ENCODE measurements at places on chromosomes 6 and 20.
A peak's percentile ranks its signal among the peaks of the same experiment; 100 is the strongest.

DNA sequence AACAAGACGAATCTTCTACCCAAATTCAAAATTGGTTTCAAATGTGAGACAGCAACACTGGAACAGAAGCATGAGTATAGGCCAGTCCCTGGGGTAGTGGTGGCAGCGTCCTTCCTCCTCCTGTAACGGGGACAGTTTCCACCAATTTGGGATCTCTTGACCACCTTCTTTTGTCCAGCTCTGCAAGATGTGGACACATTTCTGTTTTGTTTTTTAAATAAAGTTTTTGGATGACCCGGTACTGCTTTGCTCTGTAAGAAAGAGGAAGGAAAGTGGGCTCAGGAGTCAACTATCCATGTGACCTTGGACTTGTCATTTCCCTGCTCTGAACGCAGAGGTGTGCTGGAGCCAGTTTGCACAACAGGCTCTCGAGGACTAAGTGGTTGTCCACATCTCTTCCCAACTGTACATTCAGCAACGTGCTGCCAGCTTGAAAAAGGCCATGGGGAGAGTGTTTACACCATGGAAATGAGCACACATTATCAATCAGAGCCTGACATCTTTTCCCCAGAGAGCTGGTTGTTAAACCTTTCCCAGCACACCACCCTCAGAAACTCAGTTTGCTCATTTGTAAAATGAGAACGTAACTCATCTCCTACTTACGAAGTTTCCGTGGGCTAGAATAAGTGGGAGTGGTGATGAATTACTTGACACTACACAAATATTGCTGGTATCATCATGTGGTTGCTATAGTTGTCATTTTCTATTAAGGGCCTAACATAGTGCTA is 66.5 kb downstream of the ADTRP start:
- DNase-seq: no peak

DNA sequence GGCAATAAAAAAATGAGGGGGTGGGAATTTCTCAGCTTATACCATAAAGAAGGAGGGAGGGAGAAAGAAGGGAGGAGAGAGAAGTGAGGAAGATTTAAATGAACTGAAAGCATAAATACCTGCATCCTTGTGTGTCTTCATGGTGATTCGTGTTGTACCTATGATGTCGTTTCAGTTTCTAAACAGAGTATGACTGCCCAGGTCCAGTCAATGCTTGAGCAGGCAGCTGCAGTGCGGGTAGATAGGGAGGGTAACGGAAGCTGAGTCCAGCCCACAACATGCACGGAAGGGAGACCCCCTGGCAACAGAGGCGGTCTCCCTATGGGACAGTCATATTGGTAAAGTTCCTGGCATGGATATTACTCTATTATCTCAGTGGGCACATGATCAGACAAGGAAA is 184.5 kb downstream of the KIF16B start:
- DNase-seq: no peak

DNA sequence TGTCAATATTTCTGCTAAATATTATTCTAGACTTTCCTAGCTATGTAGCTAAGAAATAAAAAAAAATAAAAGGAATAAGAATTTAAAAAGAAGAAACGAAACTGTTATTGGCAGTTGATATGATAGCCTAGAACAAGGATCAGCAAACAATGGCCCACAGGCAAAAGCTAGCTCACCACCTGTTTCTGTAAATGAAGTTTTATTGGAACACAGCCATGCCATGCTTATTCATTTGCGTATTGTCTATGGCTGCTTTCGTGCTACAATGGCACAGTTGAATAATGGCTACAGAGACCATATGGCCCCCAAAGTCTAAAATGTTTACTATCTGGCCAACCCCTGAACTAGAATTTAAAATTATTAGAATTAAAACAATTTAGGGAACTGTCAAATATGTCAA is 952.6 kb upstream of the MAP3K7 start:
- DNase-seq: no peak

- DNase-seq: peak; percentile 66
Observed at GRCh38 chr6:431986-432385, 40.4 kb downstream of the IRF4 start.

DNA sequence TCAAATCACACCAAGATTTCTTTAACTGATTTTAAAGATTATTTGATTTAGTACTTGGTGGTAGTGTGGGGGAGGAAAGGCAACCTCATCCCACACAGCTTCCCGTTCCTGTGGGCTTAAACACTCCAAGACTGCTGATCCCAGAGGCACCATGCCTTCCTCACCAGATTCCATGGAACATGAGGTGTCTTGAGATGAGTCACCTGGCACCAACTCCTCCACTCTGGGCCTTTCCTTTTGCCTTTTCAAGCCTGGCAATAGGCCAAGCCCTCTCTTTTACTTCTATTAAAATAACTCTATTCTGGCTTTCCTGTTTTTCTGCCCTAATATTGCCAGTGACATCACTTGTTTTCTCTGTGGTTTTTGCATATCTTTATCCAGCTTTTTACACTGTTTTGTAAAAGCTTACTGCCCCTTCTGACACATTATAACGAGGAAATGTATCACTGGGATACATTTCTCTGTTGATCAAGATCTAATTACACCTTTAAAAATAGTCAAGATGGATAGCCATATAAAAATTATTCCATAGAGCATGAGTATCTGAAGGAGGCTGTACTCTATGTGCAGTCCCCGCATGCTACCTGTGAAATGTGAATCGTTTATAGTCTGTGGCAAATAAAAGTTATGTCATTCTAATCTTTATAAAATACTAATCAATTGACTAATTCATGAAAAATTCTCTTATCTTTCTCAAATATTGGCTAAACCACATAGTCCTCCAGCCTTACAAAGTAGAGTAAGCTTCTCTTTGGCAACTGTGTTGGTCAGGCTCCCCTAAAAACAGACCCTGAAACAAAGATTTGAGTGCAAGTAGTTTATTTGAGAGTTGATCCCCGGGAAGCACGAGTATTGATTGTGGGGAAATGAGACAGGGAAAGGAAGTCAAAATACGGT is 257.8 kb upstream of the KCNQ5 start:
- no peak for DNase-seq

DNA sequence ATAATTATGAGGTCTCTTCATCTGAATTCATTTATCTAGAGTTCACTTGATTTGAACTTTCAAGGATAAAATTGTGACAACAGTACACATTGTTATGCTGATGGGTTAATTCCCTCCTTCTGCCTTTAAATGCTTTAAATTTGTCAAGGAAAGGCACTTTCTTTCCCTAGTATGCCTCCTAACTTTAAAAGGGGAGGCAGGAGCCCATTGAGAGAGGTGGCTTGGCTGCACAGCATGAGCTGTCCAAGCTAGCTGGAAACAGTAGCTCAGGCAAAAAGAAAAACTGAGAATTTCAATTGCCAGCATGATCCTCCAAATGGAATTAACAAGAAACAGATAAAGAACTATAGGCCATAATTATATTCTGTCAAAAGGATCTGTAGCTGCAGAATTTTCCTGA is 243.3 kb upstream of the GRIK2 start:
- DNase-seq: no peak

- no peak for DNase-seq
Observed at GRCh38 chr6:134477991-134478635, 160.2 kb upstream of the SGK1 start.

DNA sequence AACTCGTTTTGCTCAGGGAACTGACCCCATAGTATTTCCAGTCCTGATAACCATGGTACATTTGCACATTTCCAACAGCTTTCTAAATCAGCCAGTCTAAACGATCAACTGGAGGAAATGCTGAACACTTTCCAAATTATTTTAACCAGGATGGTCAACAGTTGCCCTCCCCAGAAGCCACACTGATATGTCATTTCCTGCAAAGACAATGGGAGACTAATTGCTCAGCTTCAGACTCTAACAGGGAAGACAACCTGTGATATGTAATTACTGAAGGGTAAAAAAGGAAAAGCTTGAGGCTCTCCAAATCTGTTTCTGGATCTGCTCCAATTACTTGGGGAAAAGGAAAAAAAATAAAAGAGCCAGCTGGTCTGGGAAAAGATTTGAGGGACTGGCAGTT is 88.8 kb downstream of the FYN start:
- no peak for DNase-seq

DNA sequence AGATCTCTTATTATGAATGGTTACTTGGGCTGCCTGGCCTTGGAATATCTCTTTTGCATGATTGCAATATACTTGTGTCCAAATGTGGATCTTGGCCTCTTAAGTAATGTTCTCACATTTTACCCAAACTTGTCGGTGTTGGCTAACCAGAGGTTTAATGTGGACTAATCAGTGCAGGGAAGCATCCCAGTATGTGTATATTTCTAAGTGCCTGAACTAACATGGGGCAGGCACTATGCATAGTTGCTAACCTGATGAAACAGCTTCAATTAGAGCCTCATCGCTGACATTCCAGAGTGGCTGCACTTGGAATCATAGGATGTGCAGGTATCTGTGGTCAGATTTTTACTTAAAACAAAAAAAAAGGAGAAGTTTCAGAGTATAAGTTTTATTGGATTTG is 160.0 kb downstream of the PDE7B start:
- DNase-seq: no peak

DNA sequence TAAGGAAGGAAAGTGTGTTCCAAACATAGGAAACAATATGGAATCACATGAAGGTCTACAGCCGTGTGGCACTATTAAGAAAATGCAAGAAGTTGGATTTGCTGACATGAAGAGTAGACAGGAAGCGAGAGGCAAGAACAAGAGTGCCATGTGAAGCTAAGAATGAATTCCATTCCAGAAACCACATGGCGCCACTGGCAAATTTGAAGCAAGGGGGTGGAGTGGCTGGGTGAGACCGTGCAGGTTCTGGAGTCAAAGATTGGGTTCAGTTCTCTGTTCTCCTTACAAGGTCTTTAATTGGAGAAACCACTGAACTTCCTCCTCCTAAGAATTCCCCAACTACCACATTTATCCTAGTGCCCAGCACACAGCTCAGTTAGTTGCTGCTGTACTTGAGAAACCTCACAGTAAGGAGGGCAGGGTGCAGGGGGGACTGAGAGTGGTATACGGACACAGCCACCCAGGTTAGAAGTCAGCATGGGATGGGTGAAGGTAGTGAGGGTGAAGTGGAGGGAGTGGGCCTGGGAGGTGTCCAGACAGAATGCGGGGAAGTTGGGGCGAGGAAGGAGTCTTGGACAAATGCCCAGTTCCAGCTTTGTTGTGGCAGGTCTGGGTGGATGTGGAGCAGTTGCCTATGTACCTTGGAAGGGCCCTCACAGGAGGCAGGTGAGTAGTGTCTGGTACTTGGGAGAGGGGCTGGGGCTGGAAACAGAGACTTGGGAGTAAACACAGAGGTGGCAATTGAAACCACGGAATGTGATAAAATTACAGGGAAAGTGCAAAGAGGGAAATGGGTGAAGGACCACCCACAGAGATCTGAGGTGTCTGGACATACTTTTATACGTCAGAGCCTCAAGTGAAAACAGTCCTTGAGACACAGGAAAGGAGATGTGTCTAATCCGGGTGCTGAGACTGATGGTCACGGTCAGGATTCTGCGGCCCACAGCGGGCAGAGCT is 14.3 kb downstream of the LYRM4 start:
- no peak for DNase-seq

- no peak for DNase-seq
Observed at GRCh38 chr6:110214338-110214737, 34.1 kb downstream of the CDC40 start.

- DNase-seq: no peak
Observed at GRCh38 chr6:168099201-168100010, 20.4 kb upstream of the FRMD1 start.

DNA sequence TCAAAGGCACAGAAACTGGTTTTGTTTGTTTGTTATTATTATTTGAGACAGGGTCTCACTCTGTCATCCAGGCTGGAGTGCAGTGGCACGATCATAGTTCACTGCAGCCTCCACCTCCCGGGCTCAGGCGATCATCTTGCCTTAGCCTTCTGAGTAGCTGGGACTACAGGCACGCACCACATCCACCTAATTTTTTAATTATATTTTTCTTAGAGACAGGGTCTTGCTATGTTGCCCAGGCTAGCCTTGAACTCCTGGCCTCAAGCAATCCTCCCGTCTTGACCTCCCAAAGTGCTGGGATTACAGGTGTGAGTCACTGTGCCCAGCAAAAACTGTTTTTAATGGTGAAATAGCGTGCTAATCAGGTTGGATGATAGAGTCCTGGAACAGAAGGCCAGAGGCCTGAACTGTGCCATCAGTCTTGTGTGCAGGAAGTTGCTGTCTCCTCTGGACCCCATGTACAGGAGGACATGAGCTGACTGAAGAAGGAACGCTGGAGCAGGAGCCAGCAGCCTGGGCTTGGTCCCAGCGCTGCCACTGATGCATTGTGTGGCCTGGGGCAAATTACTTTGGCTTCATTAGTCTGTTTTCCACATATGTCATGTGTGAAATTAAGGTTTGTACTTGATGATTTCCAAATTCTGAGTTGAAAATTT is 4.9 kb downstream of the TM9SF4 start:
- no peak for DNase-seq

DNA sequence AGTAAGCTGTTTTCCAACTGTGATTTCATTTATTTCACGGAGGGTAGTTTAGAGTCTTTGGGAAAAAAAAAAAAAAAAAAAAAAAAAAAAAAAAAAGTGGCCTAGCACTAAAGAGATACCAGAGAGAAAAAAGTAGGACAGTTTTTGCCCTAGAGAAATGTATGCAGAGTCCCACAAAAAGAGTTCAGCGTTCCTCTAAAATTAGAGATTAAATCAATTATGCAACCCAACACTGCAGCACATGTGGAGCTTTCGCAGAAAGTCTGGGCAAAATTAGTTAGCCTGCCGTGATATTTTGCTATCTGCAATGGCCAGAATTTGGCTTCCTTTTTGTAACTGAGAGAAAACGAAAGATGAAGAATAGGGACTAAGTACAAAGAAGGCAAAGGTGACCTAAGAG is 309.8 kb downstream of the PKHD1 start:
- DNase-seq: no peak

DNA sequence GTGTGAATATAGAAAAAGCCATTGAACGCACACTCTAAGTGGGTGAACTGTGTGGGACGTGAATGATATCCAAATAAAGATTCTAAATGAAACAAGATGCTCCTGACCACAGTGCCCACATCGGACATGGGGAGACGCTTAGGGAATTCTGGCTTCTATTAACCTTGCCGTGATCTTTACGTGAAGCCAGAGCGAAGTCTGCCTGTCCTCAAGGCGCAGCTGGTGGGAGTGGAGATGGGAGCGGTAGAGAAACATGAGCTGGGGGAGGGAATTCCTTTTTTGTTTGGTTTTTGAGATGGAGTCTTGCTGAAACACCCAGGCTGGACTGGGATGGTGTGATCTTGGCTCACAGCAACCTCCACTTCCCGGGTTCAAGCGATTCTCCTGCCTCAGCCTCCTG is 46.0 kb downstream of the VSTM2L start:
- no peak for DNase-seq

DNA sequence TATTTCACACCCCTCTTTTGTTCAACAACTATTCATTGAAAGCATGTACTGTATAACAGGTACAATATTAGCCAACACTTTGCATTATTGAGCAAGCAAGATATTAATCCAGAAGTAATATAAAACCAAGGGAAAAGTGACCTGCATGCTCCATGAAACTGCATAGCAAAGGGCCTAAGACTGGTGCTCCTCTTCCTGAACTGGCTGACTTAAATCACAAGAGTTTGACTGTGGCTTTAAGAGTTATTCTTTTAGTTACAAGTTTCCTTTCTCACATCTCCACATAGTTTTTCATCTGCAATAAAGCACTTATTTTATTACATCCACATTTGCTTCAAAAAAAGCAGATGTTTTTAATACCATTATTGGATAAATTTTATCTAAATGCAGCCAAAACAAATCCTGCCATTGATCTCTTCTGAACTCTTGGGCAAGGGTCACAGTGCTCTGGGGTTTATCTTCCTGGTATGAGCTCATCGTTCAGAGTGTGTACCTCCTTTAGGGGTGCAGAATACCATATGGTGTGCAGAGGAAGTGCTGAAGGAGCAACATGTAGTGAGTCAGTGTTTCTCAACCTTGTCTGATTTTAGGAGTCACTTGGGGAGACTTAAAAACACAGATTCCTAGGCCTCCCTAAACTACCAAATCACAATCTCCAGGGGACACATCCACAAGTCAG is 1225.9 kb upstream of the MAP3K7 start:
- DNase-seq: no peak

Data from stimulated activated CD4-positive, alpha-beta T cell treated with anti-CD3 and anti-CD28 coated beads, Interleukin-4, amount 100 ng/mL, for 48 hours (primary cell).